ENCODE measurements at places on chromosomes 7 and 10.

GRCh38 chr7:37943905-37944736 lies 23.7 kb downstream of the EPDR1 start:
- no peak for DNase-seq

GRCh38 chr10:63525021-63525420 lies 3.8 kb downstream of the REEP3 start:
- DNase-seq, result no peak

- DNase-seq, result no peak
These were observed 60.8 kb upstream of the PLPP4 start for GRCh38 chr10:120396228-120396627.

DNA sequence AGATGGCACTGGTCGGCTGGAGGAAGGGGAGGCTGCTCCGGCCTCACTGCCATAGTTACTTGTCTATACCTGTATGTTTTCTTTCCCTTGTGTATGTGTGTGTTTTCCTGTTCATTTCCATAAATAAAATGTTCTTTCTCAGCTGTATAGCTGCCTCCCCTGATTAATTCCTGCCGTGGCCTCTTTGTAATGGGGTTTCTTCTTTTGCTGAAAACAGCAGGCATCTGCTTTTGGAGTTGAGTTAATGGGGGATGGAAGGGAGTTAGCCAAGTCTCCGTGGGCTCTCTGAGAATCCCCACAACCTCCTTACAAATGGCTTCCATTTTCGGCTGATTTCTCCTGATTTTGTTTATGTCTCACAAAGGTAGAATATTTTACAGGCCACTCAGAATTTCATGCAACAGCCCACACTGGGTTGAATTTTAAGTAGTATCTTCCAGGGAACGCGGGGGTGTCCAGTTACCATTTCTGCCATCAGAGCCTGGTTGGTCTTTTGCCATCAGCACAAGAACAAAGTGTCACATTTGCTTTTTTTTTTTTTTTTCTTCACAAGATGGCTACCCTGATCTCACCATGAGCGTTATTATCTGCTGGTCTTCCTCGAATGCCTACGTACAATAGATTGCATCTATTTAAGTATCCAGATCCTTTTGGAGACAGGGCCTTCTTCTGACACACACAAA lies 88.1 kb upstream of the NRP1 start:
- no peak for DNase-seq

GRCh38 chr7:88306590-88307048 lies at the start of gene STEAP4:
Gene STEAP4, minus strand, starts transcription at chr7:88306894. Its CDS starts 22,625 bp downstream, at chr7:88284269.
- peak; percentile 3 for DNase-seq

- DNase-seq, result no peak
These were observed 14.3 kb downstream of the BPGM start for GRCh38 chr7:134660961-134661376.

- DNase-seq, result no peak
These were observed 72.4 kb downstream of the DNAJB6 start for GRCh38 chr7:157409149-157409752.

GRCh38 chr10:62464308-62464707 lies 90.1 kb downstream of the ZNF365 start:
- DNase-seq, result no peak

- no peak for DNase-seq
These were observed 514.2 kb downstream of the TFEC start for GRCh38 chr7:115516341-115516740.

DNA sequence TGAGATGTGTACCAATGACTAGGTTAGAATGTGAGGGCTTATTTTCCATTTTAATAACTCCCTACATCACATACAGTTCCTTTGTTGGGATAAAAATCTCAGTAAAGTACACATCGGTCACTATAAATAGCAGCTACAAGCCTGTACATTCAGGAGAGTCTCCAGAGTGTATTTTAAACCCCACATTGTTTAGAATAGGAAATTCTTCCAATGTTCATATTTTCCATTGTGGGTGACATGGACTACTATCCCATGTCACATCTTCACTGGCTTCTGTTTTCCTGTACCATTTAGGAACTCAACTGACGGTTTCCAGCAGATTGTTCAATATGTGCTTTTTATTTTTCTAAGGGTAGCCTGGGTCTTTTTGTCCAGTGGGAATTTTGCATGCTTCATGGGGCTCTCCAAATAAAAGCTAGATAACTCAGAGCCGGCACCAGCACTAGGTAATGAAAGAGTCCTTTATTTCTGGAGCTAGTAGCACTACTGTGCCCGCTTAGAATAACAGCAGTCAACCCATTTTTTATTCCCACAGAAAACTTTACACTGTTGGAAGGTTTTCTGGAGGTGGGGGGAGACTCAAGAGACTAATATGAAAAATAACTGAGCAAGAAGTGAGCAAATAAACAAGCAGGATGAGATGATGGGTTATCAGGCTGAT lies 100.5 kb downstream of the CALD1 start:
- no peak for DNase-seq

DNA sequence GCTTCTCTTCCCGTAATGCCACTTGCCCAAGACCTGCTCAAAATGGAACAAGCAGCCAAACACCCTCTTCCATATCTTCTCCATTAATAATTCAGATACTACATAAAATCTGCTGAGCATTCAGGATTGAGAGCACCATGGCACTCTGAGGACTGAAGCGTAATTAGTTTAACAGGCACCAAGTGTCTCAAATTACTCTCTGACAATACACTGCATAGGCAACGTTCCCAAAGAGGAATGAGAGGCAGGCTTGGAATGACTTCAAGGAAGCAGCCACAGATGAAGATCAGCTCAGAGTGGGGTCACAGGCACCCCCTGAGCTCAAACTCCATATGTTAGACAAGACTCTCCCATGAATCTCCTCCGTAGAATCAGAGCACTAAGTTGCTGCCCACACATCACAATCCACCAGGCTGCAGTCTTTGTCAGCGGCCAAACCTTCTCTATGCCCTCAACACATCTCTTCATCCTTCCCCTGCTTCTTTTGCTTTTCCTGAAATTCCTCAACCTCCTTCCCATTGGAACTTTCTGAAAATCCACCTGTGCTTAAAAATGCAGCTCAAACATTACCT lies 4.7 kb upstream of the ABLIM1 start:
- no peak for DNase-seq

All from activated CD4-positive, alpha-beta T cell treated with anti-CD3 and anti-CD28 coated beads, Interleukin-2, Interleukin-4, amounts not matched to agents 100 ng/mL and 50 ng/mL, durations not matched to agents 16 hours and 8 hours (primary cell).